ENCODE measurements at places on chromosomes 1 and 21. TPM values are rescaled to one million over a fixed set of nuclear protein-coding genes. Genes with fewer than 3 reads are reported as not detected.

DNA sequence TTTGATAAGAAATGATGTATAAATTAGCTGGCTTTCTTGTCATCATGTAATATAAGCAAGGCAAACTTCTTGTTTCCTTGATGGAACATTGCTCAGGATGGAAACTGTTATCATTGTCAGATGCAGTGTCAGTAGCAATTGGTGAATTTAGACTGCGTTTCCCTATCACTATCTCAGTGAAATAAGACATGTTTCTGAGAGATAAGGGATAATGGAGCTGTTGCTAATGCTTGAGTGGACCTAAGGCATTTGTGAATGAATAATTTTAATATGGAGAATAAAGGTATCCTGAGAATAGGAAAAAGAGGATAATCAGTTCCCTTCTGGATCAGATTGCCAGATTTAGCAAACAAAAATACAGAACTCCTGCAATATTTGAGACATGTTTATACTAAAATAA lies 160.9 kb downstream of the HLX start:
- DNase-seq, result no peak

- peak; percentile 54 for DNase-seq
These were observed 63.7 kb downstream of the SCCPDH start for GRCh38 chr1:246787781-246788513.

DNA sequence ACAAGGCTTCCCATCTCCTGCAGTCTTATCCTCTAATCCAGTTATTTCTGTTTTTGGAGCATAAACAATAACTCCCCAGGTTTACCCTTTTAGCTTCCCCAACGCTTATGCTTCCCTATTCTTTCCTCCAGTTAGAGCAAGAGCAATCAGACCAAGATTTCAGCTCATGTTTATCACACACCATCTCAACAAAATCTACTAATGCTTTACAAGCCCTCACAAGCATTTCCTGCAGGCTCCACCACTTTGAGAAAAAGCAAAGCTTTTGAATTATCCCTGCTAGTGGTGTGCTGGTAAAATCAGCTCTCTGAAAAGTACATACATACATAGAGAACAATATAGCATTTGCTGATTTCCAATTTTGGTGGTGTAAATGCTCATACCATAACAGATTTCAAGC lies 92.9 kb downstream of the EDEM3 start:
- no peak for DNase-seq

DNA sequence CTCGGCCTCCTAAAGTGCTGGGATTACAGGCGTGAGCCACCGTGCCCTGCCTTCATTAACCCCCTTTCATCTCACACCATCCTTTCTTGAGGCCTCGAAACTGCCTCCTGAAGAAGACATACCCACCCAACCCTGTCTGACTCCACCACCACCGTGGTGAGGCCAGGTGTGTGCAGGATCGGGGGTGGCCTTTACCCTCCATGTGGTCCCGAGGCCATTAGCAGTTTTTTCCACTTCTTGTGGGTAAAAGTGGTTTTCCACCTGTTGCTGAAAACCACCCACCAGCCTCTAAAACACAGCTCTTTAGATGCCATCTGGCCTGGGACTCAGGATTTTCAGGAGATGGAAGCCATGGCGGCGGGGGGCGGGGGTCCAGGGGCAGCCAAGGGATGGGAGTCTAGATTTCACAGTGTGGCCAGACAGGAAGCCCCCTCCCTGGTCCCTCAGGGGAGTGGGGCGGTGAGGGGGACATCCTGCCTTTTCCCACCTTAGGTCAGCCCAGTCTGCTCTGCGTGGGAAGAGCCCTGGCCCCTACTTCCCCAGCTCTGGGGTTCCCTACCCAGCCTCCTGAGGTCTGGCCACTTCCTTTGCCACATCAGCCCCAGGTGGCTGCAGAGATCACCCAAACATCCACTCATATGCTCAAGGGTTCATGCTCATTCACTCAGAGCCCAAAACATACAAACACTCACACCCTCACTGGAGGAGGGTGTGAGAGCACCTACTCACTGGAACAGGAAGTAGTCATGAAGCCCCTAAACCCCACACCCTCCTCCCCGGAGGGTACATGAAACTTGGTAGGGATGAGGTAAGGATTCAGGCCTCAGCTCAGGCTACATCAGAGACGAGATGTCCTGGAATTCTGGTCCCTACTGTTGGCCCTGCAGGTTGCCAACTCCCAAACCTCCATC lies 2.3 kb downstream of the FGR start:
- no peak for DNase-seq

Gene CLIC4
- 169 TPM for total RNA-seq

DNA sequence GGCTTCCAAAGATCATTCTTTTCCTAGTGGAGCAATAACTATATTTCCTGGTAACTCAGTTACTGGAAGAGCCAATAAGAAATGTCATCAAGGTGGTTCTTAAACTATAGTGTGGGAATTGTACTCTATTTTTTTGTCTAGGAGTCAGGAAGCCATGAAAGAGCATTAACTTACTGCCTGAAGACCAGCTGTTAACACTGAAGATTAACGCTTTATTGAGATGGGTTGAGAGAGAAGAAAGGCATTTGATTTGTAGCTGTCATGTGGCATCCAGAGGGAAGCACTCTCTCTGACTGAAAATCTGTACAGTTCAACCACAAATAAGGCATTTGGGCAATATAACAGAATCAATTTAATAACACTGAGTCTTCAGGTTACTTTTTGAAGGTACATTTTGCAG lies 76.0 kb downstream of the DNM3 start:
- DNase-seq, result peak; percentile 41

DNA sequence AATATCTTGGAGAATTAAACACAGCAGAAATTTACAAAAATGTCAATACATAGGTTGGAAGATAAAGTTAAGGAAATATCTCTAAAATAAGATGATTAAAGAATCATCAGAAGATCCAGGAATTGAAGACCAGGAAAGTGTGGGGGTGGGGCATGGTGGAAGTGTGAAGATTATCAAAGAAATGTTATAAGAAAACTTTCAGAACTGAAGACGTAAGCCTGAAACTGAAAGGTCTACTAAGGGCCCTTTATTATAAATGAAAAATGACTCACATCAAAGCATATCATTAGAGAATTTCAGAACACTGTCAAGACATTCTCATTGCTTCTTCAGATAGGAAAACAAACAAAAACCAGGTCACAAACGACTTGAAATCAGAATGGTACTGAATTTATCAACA lies 92.4 kb upstream of the DPT start:
- no peak for DNase-seq

- peak; percentile 96 for DNase-seq
These were observed 139.9 kb downstream of the DHRS3 start for GRCh38 chr1:12477936-12478611.

DNA sequence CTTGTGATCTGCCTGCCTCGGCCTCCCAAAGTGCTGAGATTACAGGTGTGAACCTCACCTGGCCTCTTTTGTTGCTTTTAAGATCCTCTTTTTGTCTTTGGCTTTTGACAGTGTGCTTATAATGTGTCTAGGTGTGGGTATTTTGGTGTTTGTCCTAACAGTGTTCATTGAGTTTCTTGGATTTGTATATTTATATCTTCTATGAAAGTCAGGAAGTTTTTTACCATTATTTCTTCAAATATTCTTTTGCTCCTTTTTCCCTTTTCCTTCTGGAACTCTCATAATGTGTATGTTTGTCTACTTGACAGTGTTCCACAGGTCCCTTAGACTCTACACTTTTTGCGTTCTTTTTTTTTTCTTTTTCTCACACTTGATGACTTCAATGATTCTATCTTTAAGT lies 59.1 kb downstream of the URB2 start:
- no peak for DNase-seq

DNA sequence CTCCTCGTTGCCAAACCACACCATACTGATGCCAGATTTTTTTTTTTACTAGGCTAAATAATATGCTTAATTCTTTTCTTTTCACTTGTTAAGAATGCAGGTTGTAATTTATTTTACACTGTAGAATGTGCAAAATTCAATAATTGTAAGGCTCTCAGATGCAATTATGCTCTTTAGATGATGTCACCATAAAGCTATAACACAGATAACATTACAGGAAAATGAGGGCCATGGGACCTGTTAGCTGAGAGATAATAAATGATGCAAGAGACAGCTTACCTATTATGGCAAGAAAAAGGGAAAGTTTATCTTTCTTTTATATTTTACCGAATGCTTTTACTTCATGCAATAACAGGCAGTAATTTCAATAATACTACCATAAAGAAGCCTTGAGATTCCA lies 35.4 kb downstream of the CHRM3 start:
- no peak for DNase-seq

Gene TDRD5
- not detected for total RNA-seq

DNA sequence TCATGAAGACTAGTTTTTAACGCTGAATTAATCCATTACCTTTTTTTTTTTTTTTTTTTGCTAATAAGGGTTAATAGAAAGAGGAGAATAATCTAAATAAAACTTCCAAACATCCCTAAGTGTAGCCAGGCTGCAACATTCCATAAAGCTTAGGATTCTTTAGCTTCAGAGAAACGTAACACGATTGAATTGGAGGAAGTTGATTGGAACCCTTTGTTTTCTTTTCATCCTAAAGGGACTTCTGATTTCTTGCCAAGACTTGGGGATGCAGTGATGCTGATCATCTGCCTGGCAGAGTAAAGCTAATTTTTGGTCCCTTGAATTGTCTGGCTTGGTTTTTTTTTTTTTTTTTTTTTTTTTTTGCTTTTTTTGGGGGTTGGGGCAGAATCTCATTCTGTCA lies 142.9 kb downstream of the VPS13D start:
- DNase-seq, result no peak

DNA sequence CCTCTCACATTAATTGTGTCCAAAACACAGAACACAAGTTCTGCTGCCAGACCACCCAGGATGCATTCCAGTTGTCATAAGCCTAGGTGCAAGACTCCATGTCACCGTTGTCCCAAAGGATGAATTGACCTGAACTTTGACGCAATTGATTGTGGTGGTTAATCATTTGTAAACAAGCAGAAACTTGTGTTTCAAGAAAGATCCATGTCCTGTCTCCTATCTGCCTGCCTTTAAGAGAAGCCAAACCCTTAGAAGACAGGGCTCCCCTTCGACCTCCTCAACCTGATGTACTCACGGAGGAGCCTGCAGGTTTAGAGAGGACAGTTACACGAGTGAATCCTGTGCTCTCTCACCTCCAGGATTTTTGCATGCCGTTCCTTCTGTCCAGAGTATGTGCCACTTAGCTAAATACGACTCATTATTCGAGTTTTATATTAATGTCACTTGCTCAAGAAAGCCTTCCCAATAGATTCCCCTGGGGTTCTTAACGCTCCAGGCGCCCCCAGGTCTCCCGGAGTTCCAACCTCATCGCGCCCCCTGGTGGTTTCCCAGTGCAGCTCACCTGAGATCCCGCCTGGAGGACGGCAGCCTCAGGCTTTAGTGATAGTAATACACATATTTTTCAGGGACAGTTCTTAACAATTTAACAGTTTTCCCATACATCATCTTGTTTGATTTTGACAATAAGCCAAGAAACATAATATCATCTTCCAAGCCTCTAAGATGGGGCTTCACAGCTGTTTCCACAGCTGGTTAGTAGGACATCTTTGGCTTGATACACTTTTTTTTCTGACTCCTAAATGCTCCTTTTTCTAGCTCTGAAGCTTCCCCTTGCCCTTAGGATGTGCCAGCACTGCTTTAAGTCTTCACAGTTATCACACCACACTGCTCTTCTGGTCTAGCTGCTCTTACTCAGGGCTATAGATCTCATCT lies 2.4 kb upstream of the C8B start:
- DNase-seq, result peak; percentile 50

Gene OR2L5
- not detected for total RNA-seq

DNA sequence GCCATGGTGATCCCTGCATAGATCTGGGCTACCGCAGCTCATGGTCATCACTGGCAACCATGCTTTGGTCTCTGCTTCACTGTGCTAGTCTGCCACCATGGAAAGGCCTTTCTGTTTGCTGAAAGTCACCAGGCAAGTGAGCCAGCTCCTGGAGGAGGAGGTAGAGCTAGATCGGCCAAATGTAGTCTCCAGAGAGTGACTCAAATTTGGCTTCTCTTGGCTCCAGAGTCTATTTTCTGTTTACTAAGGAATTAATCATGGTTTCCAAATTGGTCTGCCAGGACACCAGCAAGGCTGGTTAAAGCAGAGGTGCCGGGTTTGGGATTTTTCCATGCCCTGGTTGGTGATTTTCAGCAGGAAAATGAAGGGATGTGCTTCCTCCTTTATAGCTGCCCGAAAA lies 52.7 kb upstream of the IVNS1ABP start:
- DNase-seq, result no peak

DNA sequence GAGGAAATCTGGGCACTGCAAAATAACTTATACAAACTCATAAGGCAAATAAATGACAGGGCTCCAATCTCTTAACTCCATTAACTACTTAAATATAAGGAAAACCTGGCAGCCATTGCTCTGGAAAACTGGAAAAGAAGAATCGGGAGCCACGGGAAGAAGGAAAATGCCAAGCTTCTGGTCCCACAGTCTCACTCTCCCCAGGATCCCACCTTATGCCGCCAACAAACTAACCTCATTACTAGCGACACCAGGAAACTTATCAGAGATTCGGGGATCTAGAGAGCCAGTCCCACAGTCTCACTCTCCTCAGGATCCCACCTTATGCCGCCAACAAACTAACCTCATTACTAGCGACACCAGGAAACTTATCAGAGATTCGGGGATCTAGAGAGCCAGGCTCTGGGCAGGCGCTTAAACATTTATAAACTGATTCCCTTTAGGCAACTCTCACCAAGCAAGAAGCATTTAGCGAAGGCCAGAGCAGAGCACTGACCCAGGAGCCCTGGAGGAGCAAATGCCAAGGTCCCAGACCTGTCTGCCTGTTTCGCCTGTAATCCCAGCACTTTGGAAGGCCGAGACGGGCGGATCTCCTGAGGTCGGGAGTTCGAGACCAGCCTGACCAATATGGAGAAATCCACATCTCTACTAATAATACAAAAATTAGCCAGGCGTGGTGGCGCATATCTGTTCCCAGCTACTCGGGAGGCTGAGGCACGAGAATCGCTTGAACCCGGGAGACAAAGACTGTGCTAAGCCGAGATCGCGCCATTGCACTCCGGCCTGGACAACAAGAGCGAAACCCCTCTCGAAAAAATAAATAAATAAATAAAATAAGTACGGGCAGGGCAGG lies 720 bp downstream of the PSMB2 start:
- DNase-seq, result no peak

- DNase-seq, result no peak
These were observed 17.1 kb downstream of the COL6A2 start for GRCh38 chr21:46114963-46115362.

GRCh38 chr1:36624466-36624865 lies 141.8 kb upstream of the CSF3R start:
- no peak for DNase-seq

Gene PTGER3
- total RNA-seq, result not detected

GRCh38 chr1:47659146-47659545 lies 221.3 kb downstream of the FOXD2 start:
- DNase-seq, result no peak

Gene LRRC71
- total RNA-seq, result not detected

Gene ABCA4
- total RNA-seq, result 0.08 TPM

- no peak for DNase-seq
These were observed 55.4 kb downstream of the LPGAT1 start for GRCh38 chr1:211775170-211775569.

Gene RBM8A
- total RNA-seq, result 246 TPM

Gene SPRR2A
- total RNA-seq, result not detected

Gene FCRL4
- total RNA-seq, result not detected

Gene KCNA10
- not detected for total RNA-seq

GRCh38 chr1:228938537-228938901 lies 203.2 kb downstream of the RHOU start:
- DNase-seq, result no peak
